ENCODE measurements at places on chromosomes 6 and 20.
A peak's percentile ranks its signal among the peaks of the same experiment; 100 is the strongest.

DNA sequence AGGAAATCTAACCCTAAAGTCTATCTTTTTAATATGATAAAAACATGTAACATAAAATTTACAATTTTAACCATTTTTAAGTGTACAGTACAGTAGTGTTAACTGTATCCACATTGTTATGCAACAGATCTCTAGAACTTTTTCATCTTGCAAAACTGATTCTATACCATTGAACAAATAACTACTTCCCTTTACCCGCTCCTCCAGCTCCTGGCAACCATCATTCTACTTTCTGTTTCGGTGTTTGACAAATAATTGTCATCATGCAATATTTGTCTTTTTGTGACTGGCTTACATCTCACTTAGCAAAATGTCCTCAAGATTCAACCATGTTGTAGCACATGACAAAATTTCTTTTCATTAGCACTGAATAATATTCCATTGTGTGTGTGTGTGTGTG is 203.2 kb downstream of the SIM1 start:
- no peak for DNase-seq

GRCh38 chr20:36279776-36280175 is 26.4 kb upstream of the DLGAP4 start:
- DNase-seq, result no peak

GRCh38 chr6:141498977-141499376 is 633.7 kb upstream of the GJE1 start:
- DNase-seq, result no peak

GRCh38 chr6:89048288-89048923 is 32.1 kb upstream of the PNRC1 start:
- DNase-seq, result no peak

GRCh38 chr20:54068495-54068894 is 1.9 kb downstream of the BCAS1 start:
- no peak for DNase-seq

GRCh38 chr20:40650707-40651106 is 38.3 kb downstream of the MAFB start:
- no peak for DNase-seq

GRCh38 chr6:13248994-13249393 is 79.3 kb downstream of the TBC1D7 start:
- no peak for DNase-seq

GRCh38 chr6:37546141-37546871 is 46.6 kb upstream of the CCDC167 start:
- no peak for DNase-seq

GRCh38 chr20:49982346-49983122 is at the start of gene SNAI1:
TSS of gene SNAI1 (plus strand) at chr20:49982980. CDS start at chr20:49983060, 80 bp downstream.
- peak; percentile 68 for DNase-seq

DNA sequence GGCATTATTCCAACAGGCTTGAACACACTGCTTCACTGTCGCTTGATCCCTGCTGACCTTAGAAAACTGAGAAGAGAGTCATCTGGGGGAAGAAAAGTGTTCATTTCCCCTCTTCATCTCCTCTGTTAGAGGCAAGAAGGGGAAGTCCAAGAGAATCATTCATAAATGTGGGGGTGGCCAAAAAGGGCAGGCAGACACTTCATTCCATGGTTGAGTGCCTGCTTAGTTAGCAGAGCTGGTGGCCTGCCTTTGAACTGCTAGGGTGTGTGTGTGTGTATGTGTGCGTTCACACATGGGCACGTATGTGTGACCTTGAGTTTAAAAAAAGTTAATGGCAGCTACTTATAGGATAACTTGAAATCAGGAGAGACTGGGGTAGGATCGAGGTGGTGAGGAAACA is 39.4 kb upstream of the RFPL4B start:
- DNase-seq, result no peak

GRCh38 chr6:23305325-23305943 is 736.1 kb downstream of the HDGFL1 start:
- no peak for DNase-seq

DNA sequence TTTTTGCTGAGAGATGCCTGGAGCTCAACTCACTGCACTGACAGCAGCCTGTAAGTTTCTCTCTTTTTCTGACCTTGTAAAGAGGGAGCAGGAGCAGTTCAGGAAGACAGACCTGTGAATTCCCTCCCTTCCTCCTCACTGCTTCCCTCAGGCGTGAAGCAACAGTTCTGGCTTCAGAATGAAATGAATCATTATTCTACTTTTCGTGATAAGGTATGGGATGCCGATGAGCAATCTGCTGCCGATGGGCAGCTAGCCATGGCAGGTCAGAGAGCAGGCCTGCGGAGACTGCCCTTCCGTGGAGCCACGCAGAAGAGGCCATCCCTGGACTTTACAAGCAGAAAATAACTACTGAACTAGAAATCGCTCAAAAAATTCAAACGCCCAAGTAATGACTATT is 426.5 kb upstream of the RNF217 start:
- DNase-seq, result no peak

- no peak for DNase-seq
These were observed 495.0 kb upstream of the NRSN1 start for GRCh38 chr6:23630726-23631635.

GRCh38 chr6:112231594-112232060 is 22.7 kb downstream of the LAMA4 start:
- DNase-seq, result no peak

DNA sequence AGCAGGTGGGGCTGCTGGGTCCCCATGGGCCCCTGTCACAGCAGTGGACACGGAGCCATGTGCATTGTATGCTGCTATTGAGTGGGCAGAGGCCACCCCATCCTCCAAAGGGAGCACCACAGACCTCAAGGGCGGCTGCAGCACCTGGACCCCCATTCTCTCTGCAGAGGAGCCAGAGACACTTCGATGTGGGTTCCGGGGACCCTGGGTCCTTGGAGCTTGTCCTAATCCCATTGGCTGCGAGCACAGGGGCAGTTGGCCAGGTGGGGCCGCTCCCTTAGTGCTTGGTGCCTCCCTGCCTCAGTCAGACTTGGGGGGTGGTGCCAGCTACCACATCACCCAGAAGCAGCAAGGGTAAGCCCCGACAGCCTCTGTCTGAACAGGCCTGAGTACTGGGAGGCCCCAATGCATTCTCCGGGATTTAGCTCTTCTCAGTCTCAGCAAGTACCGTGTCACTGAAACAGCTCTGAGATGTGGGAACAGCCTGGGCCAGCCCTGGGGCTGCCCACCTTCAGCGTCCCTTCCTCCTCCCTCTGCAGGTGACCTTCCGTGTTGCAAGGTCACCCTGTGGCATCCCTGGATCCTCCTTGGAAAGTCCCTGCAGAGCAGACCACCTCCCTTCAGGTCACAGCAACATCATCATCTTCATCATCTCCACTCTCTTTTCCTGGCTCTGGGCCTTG is 73.9 kb downstream of the GINS1 start:
- DNase-seq, result no peak

DNA sequence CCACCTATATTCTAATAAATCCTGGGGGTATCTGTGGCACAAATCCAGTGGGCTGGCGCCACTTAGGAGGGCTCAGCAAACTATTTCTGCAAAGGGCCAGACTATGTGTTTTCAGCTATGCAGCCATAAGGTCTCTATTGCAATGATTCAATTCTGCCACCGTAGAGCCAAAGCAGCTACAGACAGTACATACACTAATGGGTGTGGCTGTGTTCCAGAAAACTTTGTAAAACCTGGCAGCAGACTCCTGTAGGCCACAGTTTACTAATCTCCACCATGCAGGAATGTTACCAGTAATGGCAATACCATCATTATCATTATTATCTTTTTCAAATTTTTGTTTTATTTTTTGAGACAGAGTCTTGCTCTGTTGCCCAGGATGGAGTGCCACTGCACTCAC is 65.7 kb downstream of the SULF2 start:
- no peak for DNase-seq

- no peak for DNase-seq
These were observed 721.3 kb downstream of the EYS start for GRCh38 chr6:64985726-64986125.

GRCh38 chr6:50836231-50836630 is 17.6 kb downstream of the TFAP2B start:
- DNase-seq, result no peak

DNA sequence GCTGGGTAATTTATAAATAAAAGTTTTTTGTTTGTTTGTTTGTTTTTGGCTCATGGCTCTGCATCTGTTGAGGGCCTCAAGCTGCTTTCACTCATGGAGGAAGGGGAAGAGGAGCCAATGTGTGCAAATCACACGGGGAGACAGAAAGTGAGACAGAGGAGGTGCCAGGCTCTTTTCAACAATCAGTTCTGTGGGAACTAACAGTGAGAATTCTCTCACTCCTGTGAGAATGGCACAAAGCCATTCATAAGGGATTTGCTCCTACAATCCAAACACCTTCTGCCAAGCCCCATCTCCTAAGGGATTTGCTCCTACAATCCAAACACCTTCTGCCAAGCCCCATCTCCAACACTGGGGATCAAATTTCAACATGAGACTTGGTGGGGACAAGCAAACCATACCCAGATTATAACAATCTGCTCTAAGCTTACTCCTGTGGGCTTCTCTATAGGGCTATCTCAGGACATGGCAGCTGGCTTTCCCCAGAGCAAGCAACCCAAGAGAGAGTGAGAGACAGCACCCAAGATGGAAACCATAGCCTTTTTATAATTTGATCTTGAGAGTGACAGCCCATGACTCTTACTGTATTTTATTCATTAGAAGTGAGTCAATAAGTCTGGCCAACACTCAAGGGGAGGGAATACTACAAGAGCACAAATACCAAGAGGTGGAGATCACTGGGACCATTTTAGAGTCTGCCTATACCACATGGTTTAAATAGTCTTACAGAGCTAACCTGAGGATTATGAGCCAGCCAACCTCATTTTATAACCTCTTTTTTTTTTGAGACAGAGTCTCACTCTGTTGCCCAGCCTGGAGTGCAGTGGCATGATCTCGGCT is 22.8 kb upstream of the LRRC1 start:
- DNase-seq, result no peak

DNA sequence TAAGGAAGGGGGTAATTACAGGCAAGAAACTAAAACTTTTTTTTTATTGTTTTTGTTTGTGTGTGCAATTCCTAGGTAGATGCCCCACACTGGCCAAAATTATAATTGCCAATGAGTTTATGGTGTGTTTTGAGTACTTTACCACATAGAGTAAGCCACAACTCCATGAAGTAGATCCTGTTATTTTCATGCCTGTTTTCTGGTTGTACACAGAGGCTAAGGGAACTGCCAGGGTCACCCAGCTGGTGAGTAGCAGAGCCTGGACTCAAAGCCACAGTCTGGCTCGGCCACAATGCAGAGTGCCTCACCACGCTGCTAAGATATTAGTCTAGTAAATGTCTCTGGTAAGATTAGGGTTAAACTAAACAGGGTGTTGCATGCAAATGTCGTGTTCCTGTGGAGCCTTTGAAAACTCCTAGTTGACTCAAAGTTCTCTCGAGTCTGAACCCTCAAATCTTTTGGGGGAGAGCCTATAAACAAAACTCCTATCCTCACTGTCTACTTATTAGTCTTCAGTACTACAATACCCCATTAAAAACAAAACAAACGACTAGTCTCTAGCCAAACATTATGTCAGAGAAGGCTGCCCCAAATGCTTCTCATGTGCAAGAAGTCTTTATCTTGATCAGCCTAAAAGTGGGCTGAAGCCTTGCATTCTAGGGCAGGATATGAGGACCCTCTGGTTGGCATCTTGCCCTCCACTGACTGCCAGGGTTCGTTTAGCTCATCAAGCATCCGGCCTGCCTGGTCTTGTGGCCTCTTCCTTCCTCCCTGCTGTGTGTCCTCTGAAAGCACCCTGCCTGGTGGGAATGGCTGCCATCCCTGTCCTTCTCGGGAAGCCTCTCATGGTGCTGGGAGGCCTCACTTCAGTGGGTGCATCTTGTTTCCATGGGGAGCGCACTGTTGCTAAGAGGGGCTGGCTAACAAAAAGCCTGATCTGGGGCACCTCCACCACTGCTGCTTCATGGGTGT is 4.2 kb downstream of the DUSP22 start:
- no peak for DNase-seq

- no peak for DNase-seq
These were observed 292.8 kb downstream of the CLIC5 start for GRCh38 chr6:45722876-45723275.

DNA sequence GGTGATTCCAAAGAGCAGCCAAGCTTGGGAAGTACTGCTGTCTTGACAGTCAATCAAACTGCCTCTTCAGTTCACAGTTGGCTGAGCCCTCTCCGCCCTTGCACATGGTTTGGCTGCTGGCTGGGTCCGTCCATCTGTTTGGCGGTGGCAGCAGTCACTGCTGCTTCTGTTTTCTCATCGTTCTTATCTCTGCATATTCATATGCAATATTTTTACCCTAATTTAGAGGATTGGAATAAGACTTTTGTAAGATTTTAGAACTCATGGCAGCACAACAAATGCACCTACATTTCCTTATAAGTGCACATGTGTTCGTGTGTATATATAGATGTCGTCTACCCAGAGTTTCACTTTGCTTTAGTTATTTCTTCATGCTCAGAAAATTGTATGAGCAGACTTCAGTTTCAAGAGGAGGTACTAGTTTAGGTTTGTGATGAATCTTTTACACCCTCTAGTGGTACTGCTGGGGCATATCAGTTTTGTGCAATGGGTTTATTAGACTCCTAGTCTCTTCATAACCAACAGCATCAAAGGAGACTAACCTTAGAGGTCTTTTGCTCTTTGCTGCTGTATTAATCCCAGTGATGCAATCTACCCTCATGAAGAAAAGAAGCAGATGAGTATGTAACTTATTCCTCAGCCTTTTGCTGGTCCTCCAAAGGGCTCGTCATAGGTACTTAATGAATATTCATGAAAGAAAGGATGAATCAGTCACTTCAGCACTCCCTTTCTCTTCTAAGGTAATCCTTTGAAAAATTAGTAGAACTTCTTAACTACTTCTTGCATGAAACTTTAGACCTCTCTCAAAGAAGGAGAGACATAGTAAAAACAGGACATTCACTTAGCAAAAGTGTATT is 44.3 kb downstream of the KHDC1L start:
- no peak for DNase-seq

- no peak for DNase-seq
These were observed 752.8 kb downstream of the CBLN4 start for GRCh38 chr20:55252521-55252920.

- DNase-seq, result no peak
These were observed 2.2 kb downstream of the TM9SF4 start for GRCh38 chr20:32111753-32112152.

DNA sequence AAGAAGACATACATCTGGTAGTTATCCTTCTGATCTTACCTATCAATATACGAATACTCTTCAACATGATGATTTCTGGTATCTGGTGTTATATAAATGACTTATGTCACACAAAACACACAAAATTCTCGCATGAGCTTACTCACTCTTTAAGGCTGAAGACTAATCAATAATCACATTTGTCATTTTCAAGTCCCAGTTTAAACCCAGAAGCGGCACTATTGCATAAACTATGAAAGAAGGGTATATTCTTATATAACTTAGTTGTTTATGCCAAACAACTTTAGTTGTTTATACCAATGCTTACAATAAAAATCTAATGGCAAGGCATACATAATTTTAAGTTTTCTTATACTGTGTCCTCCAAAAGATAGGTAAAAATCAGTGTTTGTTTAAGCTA is 293.1 kb downstream of the GRIK2 start:
- no peak for DNase-seq

DNA sequence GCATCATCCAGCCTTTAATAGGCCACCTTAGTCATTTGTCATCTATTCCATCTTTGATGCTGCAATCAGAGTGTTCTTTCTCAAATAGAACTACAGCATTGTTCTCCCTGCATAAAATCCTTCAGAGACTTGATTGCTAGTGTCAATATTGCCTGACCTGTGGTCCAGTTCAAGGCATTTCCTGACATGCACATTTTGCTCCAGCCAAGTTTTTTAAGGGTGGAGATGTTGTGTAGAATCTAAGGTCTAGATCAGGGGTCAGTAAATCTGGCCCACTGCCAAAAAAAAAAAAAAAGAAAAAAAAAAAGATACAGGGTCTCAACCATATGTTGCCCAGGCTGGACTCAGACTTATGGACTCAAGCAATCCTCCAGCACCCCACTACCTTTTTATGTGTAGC is 354.4 kb downstream of the FRK start:
- DNase-seq, result no peak

All from activated gamma-delta T cell treated with anti-CD3 and anti-CD28 coated beads, Interleukin-2, amount 50 U/mL, for 16 hours (primary cell).